ENCODE measurements at places on chromosomes 1 and 21.

GRCh38 chr1:1122078-1122811 is 6.4 kb upstream of the C1orf159 start:
- peak; percentile 81 for DNase-seq

DNA sequence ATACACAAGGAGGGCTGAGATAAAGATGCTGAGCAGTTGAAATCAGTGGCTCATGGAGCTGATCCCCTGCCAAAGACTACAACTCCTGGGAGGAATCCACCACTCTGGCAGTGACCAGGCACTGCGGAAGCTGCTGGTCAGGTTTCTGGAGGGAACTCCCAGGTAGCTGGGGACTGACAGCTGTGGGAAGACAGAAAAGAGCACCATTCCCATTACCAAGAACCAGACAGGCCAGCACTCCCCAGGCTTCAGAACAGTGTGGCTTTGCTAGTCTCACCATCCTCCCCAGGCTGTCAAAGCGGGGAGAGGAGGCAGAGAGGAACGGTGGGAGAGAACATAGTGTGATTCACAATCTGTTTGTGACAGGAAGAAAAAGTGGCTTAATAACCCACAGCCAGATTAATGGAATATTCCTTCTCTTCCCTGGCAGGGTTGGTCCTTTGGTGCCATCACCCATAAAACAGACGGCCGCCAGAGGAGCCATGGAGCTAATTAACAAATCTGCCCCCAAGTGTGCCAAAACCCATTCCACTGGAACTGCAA is 92.1 kb downstream of the MAB21L3 start:
- no peak for DNase-seq

GRCh38 chr1:22414244-22414751 is 37.4 kb upstream of the ZBTB40 start:
- DNase-seq: peak; percentile 50

DNA sequence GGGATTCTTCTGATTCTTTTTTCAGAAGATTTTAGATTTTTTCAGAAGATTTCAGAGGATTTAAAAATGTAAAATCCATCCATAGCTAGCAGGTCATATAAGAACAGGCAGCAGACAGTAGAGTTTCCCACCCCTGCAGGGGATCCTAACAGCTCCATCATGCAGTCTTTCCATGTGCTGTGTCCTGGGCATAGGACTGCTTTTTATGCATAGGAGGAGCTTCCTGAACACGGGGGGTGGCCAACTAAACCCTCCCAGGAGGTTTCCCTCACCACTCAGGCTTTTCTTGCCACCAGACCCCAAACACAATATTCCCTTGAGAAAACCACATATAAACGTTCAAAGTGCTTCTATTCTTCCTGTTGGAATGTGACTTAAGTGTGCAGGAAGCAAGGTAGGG is 90.1 kb upstream of the TNR start:
- DNase-seq: no peak

DNA sequence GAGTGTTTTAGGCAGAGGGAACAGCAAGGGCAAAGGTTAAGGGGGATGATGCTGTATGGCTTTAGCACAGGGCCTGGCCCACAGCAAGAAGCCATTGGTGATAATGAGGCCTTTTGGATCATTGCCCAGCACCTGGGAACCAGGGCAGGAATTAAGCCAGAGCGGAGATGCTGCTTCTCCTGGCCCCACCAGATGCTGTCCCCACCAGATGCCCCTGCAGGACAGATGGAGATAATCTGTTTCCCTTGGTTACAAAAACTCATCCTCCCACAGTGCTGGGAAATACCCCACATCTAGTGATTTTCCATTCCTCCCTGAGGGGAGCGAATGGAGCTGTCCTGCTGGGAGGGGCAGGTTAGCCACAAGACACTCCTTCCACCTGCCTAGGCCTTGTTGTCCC is 18.8 kb downstream of the OPRD1 start:
- no peak for DNase-seq

All from ovary (tissue), 10 donors.